ENCODE measurements at places on chromosomes 6 and 20. TPM values are rescaled to one million over a fixed set of nuclear protein-coding genes. Genes with fewer than 3 reads are reported as not detected.
A peak's percentile ranks its signal among the peaks of the same experiment; 100 is the strongest.

Gene EDN1
- not detected for total RNA-seq

Gene STX7
- total RNA-seq = 20.2 TPM

Gene IL17A
- 6.2 TPM for total RNA-seq

Gene SRMS
- not detected for total RNA-seq

Gene ANKS1A
- total RNA-seq = 9.5 TPM

Gene TNXB
- total RNA-seq = 5.7 TPM

Gene CCND3
- total RNA-seq = 464 TPM

Gene C6orf62
- 156 TPM for total RNA-seq

Gene IL20RA
- not detected for total RNA-seq

Gene MAP3K7
- total RNA-seq = 26.2 TPM

Gene MCHR2
- not detected for total RNA-seq

Gene AIG1
- total RNA-seq = 8.4 TPM

Gene FHL5
- total RNA-seq = not detected

DNA sequence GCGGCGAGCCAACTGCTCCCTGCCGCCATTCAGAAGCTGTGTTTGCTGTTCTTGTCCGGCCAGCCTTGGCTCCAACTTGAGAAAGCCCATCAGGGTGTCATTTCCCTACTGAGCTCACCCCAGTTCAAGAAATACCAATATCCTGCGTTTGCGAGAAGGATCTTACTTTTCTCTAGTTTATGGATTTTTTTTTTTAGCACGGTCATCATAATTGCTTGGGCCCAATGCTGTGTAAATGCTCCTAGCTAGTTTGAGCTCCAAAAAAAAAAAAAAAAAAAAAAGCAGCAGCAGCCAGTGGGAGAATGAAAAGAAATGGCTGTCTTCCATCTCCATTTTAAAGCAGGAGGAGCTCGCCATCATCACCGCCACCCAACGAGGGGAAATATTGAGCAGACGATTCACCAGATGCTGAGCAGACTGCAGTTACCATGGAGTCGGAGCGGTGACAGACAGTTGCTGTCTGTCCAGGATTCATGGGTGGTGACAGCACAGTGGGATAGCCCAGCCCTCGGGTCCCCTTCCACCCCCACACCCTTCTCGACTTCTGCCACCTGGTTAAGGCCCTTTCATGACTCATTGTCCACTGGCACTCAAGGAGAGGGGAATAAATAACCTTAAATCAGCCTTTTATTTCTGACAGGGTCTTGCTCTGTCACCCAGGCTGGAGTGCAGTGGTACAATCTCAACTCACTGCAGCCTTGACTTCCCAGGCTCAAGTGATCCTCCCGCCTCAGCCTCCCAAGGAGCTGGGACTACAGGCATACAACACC, 132.4 kb upstream of the SNX9 start:
- no peak for DNase-seq

- DNase-seq = no peak
These were observed 323.6 kb downstream of the CD83 start for GRCh38 chr6:14440940-14441781.

DNA sequence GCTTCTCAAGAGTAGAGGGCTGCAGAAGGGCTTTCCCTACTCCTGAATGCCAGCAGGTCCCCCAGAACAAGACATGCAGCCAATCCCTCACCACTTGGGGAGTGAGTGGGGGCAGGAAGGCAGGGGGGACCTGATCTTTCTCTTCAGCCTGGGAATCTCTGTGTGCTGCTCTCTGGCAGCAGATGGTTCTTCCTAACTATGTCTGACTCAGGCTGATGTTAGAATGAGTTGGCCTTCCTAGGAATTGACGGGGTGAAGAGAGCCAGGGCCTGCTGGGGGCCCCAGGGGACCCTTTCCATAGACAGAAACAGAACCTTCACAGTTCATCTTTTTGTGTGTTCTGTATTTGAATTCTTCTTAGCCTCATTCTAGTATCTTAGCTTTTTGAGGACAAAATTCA, 29.0 kb upstream of the TCP11 start:
- no peak for DNase-seq

GRCh38 chr6:29941471-29941870, 861 bp upstream of the HLA-A start:
- no peak for DNase-seq

DNA sequence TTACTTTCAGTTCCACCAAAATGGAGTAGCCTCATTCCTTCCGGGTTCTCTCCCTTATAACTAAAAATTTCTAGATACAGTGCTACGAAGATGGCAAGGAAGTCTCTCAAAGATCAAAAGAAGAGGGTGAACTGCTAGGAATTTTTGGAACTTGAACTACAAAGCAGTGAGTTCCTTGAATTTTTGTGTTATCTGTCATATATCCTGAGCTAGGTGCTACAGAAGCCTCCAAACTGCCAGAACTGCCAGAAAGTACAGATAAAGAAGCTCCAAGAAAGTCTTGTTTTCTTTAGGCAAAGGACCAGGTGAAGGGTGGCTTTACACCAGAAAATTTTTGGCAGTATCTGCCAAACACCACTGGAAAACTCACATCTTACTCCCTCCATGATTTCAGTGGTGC, 218.8 kb upstream of the FLRT3 start:
- DNase-seq = no peak

- no peak for DNase-seq
These were observed 482.7 kb upstream of the JARID2 start for GRCh38 chr6:14763139-14763538.

GRCh38 chr6:111417181-111417585, 65.8 kb downstream of the REV3L start:
- no peak for DNase-seq

- no peak for DNase-seq
These were observed 10.9 kb downstream of the NINL start for GRCh38 chr20:25574411-25574810.

GRCh38 chr6:165597821-165598220, 65.2 kb downstream of the PDE10A start:
- no peak for DNase-seq

GRCh38 chr6:131646249-131646670, 9.2 kb downstream of the ENPP3 start:
- no peak for DNase-seq

GRCh38 chr20:46773680-46774079, 64.2 kb downstream of the SLC2A10 start:
- no peak for DNase-seq

GRCh38 chr6:139442188-139442671, 67.8 kb upstream of the CITED2 start:
- peak; percentile 18 for DNase-seq

GRCh38 chr6:134347885-134348805, 30.2 kb upstream of the SGK1 start:
- no peak for DNase-seq

DNA sequence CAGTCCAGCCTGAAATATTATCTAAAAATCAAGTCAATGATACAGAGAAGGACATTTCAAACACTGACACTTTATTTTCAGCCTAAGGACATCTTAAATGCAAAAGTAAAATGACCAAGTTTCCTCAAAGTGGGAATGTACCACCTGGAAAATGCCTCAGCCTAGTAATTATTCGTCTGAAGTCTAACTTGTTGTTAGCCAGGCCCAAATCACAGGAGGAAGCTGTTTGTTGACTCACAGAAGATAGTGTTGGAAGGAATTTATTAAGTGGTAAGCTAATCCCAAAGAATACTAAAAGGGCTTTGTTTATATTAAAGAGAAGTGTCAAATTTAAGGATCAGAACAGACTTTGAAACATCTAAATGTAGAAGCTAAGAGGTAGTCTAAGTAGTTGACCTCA, 2.5 kb downstream of the PDE7B start:
- no peak for DNase-seq

- DNase-seq = no peak
These were observed 13.7 kb upstream of the BPIFA2 start for GRCh38 chr20:33154252-33154651.

DNA sequence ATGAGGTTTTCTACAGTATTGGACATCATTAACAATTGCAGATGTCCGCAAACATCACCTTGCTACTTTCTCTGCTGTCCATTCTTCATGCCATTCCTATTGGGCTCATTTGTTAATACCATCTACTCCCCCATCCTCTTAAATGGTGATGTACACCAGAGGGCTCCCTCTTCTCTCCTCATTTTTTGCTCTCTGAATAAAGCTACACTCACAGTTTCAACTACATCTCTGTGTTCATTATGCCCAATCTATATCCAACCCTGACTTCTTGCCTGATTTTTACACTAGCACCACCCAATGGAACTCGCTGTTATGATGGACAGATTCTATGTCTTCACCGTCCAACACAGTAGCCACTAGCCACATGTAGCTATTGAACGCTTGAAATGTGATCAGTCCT, 288.1 kb upstream of the ID4 start:
- DNase-seq = no peak

GRCh38 chr20:59042151-59042795, at the start of gene PRELID3B:
TSS of gene PRELID3B (minus strand) at chr20:59042786. CDS start at chr20:59042730, 56 bp downstream.
- DNase-seq = no peak

DNA sequence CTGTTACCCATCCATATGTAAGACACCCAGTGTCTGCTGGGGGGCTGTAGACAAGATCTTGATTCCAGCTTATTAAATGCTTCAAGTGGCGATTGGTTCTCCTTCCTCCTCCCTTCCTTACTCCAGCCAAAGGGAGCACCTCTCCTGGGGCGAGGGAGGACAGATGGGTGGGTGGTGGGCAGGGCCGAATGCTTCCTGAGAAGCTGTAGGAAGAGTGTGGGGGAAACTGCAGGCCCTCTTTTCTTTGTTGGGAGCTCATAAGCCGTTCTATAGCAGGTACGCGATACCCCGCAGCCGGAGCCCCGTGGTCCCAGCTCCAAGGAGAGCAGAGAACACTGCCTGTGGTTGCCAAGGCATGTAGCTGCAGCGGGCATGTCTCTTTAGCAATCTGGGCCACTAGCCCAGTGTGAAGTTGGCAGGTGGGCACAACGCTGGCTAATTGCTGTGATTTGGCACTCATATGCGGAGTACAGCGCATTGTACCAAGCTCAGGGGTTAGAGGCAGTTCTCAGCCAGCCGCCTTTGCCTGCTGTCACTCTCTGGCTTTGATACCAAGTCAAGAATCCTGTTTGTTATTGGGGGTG, 14.7 kb upstream of the KCNG1 start:
- DNase-seq = no peak

- DNase-seq = no peak
These were observed 22.7 kb downstream of the ZDHHC14 start for GRCh38 chr6:157403686-157404051.

- no peak for DNase-seq
These were observed 166.7 kb downstream of the SCML4 start for GRCh38 chr6:107657373-107657754.

DNA sequence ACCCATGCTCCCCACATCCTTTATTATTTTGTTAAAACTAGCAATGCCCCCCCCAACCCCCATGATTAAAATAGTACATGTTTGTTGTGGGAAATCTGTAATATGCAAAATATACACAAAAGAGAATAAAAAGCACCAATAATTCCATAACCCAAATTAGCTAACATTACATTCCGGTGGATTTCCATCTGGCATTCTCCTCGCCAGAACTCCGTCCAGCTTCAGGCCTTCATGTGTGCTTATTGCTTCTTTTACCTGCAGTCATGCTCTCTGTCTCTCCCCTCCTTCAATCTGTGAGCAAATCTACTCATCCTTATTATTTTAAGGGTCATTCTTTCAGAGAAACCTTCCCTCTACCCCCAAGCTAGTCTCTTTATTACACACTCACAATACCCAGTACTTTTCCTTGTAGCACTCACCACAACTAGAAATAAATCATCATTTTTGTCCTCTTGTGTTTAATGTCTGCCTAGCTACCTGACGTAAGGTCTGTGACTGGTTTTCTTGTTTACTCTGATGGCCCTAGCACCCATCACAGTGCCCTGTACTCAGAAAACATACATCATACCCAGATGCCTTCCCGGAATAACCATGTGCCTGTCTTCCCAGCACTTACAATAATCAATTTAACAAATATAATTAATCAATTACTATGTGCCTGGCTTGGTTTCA, 25.6 kb upstream of the IER3 start:
- no peak for DNase-seq

- DNase-seq = no peak
These were observed 20.6 kb downstream of the MMP24OS start for GRCh38 chr20:35257175-35257909.

GRCh38 chr20:43243672-43244269, 54.1 kb upstream of the PTPRT start:
- DNase-seq = no peak

DNA sequence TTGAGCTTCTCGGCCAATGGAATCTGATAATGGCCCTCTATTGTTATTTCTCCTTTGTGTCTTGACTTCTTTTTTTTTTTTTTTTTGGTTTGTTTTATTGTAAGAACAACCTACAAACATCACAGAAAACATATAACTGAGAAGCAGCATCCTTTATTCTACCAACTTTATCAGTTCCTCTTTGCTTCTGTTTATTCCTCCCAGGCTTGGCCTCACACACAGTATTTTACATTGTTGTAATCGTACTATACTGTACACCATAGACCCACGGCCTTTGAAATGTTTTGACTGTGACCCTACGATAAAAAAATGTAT, 558 bp upstream of the CCDC167 start:
- DNase-seq = no peak

GRCh38 chr20:32670773-32671455, 2.8 kb downstream of the C20orf203 start:
- DNase-seq = no peak

GRCh38 chr6:155141002-155141401, 122.8 kb upstream of the CLDN20 start:
- no peak for DNase-seq

DNA sequence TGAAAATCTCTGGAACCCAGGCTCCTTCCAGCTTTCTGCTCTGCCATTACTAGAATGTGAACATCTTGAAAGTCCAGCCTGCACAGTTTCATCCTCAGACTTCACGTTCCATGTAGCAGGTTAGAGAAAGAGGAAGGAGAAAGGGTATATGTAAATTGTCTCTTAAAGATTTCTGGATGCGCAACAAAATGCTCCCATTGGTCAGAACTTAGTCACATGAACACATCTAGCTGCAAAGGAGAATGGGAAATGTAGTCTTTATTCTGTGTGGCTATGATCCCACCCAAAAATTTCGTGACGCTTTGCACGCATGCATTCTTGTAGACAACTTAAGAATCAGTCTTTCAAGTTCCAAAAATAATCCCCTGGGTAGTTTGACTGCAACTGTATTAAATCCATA, 46.4 kb upstream of the CHD6 start:
- DNase-seq = no peak

- DNase-seq = peak; percentile 98
These were observed at the start of gene SEC63 for GRCh38 chr6:107957909-107958688. TSS of gene SEC63 (minus strand) at chr6:107958208. CDS start at chr6:107958009, 199 bp downstream.

DNA sequence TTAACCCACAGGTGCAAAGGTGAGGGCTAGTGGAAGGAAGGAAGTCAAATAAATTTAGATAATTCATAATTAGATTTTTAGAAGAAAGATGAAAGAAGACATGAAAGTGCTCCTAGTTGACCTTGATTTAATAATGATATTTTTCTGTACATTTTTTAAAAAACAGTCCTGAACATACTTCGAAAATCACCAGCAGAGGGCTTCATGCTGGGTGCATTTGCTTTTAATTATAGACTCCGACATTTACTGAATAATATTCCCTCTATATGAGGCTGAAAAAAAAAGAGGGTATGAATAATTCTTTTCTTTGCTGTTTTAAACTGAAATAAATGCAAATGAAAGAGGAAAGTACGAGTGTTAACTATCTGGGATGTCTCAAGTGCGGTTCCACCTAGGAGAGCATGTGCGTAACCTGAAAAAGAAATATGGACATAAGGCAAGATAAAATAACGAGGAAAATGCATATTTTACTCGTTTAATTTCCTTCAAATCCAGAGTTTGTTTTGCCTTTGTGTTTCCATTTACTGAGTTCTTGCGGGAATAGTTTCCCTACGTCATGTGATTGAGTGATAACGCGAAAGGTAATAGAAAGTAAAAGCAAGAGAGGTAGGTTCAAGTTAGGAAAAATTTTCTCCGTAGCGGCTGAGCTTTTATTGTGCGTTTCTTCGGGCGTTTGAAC, 3.1 kb upstream of the TFAP2B start:
- DNase-seq = no peak

All from activated CD4-positive, alpha-beta memory T cell treated with anti-CD3 and anti-CD28 coated beads, Interleukin-2, amount 10 ng/mL, durations not matched to agents 7 days and 5 days (primary cell).